Activated T-cell treated with anti-CD3 and anti-CD28 coated beads, Interleukin-2, amount 50 U/mL, for 72 hours (primary cell): ENCODE measurements at places on chromosomes 11 and 22. TPM values are rescaled to one million over a fixed set of nuclear protein-coding genes. Genes with fewer than 3 reads are reported as not detected.

The C11orf42 gene
- not detected for total RNA-seq

The CALCA gene
- not detected for total RNA-seq

The TMEM86A gene
- total RNA-seq: 1.8 TPM

The EEF1G gene
- total RNA-seq: 2,667 TPM

The BAIAP2L2 gene
- 1.4 TPM for total RNA-seq

The C11orf86 gene
- not detected for total RNA-seq

The HPS5 gene
- total RNA-seq: 22.2 TPM

The BATF2 gene
- 0.39 TPM for total RNA-seq

The TOP3B gene
- 33.2 TPM for total RNA-seq

The CBX6 gene
- 124 TPM for total RNA-seq

The CD6 gene
- 313 TPM for total RNA-seq

The FGF3 gene
- total RNA-seq: not detected

The CARD16 gene
- total RNA-seq: 10.8 TPM

The PUS3 gene
- 17.5 TPM for total RNA-seq

The CDKN1C gene
- 1.5 TPM for total RNA-seq

The C11orf91 gene
- total RNA-seq: not detected

The MMP1 gene
- not detected for total RNA-seq

The KRTAP5-1 gene
- total RNA-seq: not detected

The OR6A2 gene
- not detected for total RNA-seq

The DRG1 gene
- total RNA-seq: 126 TPM

The BACE1-AS gene
- 9.6 TPM for total RNA-seq

The MMP7 gene
- not detected for total RNA-seq

The INS gene
- total RNA-seq: not detected
